Dermis microvascular lymphatic vessel endothelial cell (primary cell): ENCODE measurements at places on chromosomes 16 and 17.

DNA sequence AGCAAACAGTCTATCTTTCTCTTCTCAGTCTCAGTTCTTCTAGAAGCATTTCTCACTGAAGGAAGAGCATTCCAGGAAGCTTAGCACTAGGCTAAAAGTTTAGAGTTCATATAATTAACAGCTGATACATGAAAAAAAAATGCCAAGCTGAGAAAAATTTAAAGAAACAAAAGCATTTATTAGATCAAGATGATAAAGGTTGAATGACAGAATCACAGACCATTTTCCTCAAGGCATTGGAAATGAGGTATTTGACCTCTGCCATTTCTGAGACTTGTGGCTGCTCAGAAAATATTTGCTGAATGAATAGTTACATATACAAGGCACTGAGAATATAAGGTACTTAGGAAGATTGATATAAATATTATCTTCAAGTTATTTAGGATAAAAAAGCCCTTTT lies 901.6 kb upstream of the GOT2 start:
- DNase-seq: no peak

DNA sequence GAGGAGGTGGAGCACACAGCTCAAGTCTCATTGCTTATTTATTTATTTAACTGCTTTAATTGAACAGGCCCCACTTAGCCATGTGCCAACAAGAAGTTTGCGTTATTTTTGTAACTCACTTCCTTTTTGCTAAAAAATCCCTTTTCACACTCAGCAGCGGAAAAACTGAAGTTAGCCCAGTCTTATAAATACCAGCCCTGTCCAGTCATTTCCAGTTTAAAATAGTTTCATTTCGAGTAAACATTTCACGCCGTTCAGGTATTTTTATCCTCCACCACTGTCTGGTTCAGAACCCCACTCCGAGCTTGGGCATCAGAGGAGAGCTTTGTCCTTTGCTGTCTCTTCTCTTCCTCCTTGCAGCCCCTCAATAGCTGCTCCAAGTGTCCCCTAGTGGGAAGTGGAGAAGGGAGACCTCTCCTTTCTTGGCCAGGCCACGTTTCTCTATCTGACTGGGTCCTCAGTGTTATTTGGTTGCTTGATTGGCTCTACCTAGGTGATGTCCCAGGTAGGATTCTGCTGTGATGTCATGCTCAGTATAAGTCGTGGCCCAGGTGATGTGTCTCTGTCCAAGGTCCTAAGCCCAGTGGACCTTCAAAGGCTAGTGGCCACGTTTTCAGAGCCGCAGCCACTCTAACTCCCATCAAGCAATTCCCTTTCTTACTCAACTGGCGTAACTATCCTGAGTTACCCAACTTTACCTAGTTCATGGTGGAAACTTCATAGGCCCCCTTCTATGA lies 53.0 kb upstream of the GAS7 start:
- DNase-seq: no peak

DNA sequence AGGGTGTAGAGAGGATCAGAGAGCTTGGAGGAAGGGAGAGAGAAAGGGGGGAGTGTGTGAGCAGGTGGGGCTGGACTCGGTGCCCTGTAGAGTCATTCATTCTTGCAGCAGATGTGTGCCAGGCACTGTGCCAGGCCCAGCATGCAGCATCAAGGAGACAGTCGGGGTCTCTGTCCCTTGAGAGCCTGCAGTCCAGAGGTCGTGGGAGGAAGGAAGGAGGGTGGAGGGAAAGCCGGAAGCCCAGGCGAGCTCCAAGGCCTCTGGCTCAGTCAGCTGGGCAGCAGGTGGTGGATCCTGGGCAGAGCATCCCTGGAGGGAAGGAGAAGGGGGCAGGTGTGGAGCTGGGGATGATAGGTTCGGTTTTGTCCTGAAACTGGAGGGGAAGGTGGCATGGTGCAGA lies 27.5 kb downstream of the EPN2 start:
- no peak for DNase-seq

DNA sequence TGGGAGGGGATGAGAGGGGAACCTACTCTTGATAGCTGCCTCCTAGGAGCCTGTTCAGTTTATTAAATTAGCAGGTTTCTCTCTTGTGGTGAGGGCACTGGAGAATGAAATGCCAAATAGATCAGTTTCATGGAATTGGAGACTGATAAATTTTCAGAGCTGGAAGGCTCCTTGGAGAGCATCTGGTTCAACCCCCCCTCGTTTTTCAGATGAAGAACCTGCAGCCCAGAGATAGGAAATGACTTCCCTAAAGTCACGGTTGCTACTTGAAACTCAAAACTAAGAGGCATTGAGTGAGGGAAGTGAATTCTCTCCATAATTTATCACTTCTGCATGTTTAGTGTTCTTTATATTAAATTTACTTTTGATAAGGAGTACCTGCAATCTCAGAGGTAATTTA lies 366.0 kb upstream of the CCL2 start:
- no peak for DNase-seq

GRCh38 chr17:27368151-27368795 lies 74.4 kb downstream of the WSB1 start:
- DNase-seq: no peak

- no peak for DNase-seq
Observed at GRCh38 chr17:8753136-8753975, 5.0 kb downstream of the SPDYE4 start.

DNA sequence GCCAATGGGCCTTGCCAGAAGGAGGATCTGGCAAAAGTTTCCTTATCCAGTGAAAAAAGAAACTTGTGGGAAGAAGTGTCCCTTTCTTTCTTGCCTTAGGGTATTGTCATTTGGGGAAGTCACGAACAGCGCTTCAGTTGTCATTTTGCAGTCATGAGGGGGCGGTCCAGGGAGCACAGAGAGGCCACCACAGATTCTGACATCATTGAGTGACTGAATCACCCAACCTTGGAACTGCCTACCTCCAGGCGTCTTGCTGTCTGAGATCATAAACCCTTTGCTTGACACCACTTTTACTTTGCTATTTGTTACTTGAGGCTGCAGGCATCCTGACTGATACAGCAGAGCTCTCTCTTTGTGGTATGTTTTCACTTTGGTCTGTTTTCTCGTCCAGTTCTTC lies 3.1 kb upstream of the WSCD1 start:
- DNase-seq: no peak

DNA sequence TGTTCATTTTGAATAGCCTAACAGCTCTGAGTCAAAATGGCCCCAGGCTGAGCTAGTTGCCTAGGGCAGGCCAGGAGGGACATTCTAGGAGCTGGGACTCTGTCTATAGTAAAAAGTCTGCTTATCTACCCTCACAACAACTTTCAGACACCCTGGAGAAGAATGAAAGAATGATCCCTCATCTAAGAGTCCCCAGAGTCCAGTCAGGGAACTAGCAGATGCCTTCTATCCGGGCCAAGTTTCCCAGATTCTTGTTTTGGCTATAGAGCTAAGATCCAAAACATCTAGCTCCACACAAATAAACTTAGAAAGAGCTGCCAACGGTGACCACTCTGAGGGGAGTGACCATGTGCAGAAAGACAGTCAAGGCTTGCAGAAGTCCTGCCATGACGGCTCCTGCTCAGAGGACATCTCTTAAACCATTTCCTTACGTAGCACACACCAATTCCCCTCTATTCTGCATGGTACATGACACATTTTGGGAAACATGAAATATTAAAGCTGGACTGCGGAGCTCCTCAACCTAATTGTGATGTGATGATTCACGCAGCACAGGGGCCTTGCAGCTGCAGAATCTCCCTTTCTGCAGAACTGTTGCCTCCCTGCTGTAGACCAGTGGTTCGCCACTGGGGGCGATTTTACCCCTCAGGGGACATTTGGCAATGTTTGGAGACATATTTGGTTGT lies 24.2 kb downstream of the FAM20A start:
- no peak for DNase-seq

DNA sequence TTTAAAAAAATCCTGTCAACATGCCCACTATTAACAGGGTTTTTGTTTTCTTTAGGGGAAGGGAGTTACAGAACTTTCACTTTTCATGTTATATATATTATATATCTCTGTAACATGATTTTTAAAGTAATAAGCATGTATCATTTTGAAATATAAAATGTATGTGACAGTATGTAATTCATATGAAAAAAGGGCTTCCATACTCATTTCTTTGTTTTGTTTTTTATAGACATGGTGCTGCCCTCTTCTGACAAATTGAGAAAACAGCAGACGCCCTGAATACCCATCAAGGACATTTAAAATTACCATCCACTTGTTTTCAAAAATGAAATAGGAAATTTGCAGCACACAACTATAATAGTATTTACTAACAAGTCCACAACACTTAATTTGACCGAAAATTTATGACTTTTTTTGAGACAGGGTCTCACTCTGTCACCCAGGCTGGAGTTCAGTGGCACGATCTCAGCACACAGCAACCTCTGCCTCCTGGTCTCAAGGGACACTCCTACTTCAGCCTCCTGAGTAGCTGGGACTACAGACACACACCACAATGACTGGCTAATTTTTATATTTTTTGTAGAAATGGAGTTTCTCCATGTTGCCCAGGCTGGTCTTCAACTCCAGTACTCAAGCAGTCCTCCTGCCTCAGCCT lies 30.4 kb downstream of the CFDP1 start:
- DNase-seq: peak; percentile 71

GRCh38 chr16:51535591-51535990 lies 384.5 kb upstream of the SALL1 start:
- no peak for DNase-seq

- DNase-seq: peak; percentile 1
Observed at GRCh38 chr17:11144358-11145233, 96.4 kb upstream of the SHISA6 start.

DNA sequence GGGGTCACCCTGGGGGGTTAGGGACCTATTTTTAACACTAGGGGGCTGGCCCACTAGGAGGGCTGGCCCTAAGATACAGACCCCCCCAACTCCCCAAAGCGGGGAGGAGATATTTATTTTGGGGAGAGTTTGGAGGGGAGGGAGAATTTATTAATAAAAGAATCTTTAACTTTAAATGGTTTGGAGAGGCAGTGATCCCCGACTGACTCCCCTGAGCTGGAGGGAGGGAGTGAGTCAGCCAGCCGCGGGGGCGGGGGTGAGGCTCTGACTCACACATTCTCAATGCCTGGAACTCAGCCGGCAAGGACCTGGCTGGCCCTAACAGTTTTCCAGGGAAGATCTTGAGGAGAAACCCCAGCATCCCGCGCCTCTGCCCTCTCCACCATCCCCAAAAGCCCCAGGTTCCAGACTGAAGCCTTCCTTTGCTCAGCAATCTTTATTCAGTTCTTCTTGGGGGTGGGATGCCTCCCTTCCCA lies 1.5 kb downstream of the HCFC1R1 start:
- DNase-seq: peak; percentile 45

DNA sequence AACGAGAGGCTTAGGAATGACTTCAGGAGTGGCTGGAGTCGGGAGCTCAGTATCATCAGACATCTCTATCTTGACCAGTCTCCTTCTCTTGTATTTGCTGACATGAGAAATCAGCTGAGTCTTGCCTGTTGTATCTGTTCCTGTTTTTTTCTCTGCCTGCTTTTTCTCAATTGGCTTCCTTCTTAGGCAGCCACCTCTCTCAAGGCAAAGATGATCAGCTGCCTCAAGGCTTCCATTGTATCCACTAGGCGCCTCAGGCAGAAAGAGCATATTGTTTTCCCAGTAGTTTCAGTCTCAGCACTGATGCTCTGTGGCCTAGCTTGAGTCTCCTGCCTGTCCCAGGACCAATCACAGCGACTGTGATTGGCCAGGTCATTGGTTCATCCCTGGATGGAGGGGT lies 306.2 kb downstream of the CPPED1 start:
- DNase-seq: no peak

DNA sequence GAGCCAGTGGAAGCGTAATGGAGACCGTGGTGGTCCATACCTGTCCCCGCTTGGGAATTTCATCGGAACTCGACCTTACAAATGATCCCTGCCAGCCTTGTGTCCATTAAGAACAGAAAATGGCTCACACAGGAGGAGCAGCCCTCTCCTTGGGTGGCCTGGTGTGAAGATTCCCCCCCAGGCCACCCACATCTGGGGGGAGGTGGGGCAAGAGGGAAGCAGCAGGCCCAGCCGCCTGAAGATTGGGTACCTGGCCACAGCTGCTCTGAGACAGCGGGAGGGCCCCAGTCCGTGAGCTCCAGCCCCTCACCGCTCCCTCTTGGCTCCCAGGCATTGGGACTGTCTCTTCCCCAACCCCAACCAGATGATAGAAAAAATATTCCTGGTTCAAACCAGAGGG lies 277.8 kb upstream of the FOXF1 start:
- no peak for DNase-seq
